ENCODE measurements at places on chromosomes 1 and 21.

DNA sequence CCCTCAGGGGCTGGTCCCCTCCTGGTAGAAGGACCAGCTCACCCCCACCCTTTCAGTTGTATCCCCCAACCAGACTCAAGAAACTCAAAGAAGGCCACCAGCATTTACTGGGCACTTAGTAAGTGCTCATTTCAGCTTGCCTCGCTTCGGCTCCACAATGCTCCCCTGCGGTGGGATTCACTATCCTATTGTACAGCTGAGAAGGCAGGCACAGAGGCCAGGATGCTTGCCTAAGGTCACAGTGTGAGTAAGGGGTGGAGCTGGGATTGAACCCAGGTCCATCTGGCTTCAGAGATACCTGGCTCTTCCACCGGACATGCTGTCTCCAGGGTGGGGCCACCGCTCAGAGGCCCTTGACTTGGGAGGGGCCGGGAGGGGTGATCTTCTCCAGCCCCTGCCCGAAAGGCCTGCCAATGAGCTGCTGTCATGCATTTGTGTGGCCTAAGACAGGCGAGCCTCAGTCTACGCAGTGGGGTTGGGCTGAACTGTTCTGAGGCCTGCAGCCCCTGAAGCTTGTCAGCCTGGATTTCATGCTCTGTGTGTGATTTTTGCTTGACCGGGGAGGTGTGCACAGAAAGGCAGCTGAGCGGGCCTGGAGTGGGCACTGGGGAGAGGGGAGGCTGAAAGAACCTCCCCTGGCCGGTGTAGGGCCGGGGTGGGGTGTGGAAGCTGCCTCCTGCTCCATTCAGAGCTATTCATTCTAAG, 48.1 kb downstream of the DMRTB1 start:
- DNase-seq: no peak

GRCh38 chr1:220487297-220487820, 40.6 kb upstream of the MARK1 start:
- DNase-seq: no peak

DNA sequence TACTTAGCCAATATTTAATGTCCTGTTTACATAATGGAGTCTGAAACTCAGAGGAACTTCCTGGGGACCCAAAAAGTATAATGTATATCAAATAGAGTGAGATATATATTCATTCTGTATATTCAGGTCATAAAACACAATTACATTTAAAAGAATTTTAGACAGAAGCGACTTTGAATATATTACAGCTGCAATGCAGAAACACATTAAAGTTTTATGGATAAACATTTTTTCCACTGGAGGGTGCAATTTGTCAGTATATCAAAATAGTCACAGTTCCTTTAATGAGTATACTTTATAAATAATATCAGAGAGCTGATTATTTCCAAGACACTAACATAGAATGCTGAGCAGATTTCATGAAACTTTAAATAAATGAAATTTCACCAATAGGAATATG, 43.9 kb upstream of the CRB1 start:
- DNase-seq: no peak

DNA sequence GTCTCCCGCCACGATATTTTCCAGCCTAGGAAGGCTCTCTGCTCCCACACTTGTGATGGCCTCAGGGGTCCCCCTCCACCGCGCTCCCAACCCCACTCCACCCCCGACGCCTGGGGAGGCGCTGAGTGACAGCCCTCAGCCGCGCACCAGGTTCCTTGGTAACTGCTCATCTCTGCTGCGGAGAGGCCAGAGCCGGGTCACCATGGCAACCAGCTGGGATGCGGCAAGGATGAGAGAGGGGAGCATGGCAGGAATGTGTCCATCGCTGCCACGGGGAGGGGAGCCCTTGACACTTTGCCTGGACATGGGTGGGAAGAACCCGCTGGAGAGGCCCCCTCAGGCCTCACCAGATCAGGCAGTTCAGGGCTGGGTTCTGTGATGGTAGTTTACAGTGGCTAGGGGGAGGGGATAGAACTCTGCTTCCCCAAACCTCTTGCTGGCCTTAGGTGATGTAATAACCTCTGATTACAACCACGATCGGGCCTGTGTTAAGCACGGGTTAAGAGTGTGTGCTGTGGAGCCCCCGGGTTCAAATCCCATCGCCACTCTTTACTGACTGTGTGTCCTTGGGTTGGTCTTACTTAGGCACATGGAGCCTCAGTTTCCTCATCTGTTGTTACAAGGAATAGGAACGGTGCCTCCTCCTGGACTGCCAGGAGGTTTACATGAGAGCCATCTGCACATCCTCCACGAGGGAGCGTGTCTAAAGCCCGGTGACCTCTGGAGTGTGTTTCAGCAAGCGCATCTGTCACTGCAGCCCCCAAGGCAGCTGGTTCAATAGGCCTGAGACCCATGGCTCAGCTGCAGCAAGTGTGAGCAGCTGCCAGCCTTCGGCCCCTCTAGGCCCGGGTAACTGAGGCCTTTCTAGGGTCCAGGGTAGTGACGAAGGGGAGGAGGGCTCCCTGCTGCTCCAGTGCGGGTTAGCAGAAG, 6.3 kb downstream of the KIF17 start:
- DNase-seq: no peak

- no peak for DNase-seq
Observed at GRCh38 chr21:36890086-36890485, 76.4 kb downstream of the HLCS start.

DNA sequence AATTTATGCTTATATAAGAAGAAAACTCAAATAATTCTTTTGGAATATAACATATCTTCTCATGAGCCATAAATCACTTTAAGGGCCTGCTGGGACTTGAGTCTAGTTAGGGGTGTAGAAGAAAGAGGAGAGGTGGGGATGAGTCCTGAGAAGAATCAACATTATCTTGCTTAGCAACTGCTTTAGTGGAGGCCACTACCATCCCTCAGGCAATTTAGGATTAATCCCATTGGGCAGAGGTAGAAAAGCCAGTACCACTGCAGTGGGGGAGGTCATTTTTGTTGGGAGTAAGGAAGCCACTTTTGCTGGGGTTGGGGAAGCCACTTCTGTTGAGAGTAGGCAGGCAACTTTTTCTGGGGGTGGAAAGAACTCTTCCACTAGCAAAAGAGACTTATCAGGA, 47.7 kb downstream of the SLC2A1 start:
- no peak for DNase-seq

- no peak for DNase-seq
Observed at GRCh38 chr1:102174259-102174863, 177.6 kb upstream of the OLFM3 start.

GRCh38 chr1:220483700-220484099, 44.2 kb upstream of the MARK1 start:
- DNase-seq: no peak

DNA sequence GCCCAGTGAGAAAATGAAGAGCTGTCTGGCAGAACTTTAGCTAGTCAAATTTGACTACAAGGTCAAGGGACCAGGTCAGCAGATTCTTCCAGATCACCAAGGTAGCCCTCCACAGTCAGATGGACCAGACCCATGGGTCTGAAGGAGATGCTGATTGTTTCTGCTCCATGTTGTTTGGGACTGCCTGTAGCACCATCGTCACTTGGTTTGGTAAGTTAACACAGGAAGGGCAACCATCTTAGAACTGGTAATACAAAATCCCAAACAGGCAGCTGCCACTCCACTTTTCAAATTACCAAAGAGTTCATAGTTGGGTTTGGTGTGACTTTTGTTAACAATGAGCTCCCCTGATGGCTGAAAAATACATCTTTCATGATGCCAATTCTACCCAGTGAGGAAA, 9.0 kb downstream of the ITPKB start:
- DNase-seq: no peak

DNA sequence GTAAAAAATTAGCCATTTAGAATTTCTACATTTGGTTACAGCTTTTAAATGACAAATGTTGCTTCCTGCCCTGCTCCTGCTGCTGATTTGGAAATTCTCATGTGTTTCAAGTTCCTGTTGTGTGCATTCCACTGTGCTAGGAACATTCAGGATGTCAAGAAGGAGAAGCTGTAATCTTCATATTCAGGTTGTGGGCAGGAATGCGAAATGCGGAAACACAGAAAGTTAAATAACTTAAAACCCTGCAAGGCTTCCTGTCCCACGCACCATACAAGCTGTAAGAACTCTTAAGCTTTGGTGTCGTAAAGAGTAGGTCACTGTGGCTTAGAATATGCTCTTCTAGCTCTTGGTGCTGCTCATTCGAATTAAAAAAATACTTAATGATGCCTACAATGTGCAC, 52.6 kb downstream of the S100B start:
- DNase-seq: no peak

DNA sequence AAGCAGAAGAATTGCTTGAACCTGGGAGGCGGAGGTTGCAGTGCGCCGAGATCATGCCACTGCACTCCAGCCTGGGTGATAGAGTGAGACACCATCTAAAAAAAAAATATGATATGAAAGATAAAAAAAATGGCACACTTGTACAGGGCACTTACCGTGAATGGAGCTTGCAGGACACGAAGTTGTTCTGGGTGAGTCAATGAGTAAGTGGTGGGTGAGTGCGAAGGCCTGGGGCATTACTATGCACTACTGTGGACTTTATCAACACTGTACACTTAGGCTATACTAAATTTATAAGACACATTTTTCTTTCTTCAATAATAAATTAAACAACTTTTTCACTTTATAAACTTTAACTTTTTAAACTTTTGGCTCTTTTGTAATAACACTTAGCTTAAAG, 37.0 kb downstream of the TNFRSF8 start:
- DNase-seq: no peak

DNA sequence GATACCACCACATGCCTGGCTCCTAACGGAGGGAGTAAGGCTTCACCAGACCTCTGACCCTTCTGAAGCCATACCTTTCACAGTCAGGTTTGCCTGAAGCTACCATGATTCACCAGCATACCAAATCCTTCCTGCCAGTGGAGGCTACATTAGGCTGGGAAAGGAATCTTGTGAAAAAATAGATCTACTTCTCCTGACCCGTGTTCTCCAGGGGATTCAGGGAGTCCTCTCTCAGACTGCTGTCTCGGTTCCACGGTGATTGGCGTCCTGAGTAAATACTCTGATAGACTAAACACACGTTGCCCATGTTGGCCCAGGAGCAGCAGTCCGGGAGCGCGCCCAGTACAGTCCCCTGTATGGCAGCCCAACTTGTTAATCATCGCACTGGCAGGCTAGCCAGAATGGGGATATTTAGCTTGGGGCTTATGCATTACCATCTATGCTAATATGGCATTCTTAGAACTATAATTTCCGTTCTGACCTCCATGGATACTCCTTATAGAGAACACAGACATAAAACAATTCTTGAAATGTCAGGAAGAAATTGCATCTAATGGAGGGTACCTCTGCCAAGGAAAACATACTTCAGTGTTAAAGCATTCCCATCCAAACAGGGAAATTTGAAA, 173.2 kb downstream of the ROR1 start:
- peak; percentile 87 for DNase-seq

- no peak for DNase-seq
Observed at GRCh38 chr1:193514397-193514796, 328.0 kb upstream of the B3GALT2 start.

DNA sequence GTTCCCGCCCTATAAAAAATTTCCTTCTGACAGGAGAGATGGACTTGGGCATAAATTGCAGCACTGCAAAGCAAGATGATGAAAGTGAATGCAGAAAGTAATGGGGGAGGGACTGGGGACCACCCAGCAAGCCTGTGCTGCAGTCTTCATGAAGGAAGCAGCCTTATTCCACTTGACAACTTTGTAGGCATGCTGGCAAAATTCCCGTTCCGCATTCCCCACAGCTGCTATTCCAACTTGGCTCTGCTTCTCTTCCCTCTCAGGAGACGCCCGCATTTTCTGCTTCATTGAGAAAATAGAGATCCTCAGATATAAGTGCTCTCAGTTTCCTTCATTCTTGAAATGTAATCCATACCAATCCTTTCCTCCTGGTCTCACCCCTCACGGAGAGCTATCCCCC, 2.4 kb downstream of the HMGB4 start:
- no peak for DNase-seq

GRCh38 chr1:112695276-112695675, 11.7 kb downstream of the RHOC start:
- no peak for DNase-seq

- no peak for DNase-seq
Observed at GRCh38 chr1:90045853-90046563, 51.1 kb downstream of the ZNF326 start.

- DNase-seq: no peak
Observed at GRCh38 chr1:52676249-52676903, 21.8 kb downstream of the COA7 start.

DNA sequence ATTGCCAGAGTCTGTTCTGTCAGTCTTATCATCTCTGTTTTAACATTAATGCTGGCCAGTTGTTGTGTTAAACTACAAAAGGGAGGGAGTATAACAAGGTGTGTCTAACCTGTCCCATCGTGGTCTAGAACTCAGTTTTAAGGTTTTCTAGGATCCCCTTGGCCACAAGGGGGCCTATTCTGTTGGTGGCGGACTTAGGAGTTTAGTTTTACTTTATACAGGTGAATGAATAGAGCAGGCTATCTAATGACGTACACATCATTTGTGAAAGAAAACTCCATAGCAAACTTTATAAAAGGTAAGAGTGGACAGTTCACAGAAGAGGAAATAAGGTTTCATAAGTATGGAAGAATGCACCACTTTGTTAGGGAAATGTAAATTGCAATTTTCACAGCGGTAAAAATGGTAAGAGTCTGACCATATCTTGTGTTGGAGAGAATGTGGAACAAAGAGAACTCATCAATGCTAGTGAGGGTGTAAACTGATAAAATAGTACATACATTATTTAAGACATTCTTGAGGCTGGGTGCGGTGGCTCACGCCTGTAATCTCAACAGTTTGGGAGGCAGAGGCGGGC, 2.5 kb upstream of the ATF6 start:
- DNase-seq: no peak

- no peak for DNase-seq
Observed at GRCh38 chr1:222123111-222123510, 381.2 kb upstream of the DUSP10 start.

GRCh38 chr21:41825216-41825615, 53.9 kb downstream of the PRDM15 start:
- DNase-seq: no peak

Data from osteocyte (in vitro differentiated cells).